MCF 10A (cell line): ENCODE measurements at places on chromosomes 13 and 19. TPM values are rescaled to one million over a fixed set of nuclear protein-coding genes. Genes with fewer than 3 reads are reported as not detected.

DNA sequence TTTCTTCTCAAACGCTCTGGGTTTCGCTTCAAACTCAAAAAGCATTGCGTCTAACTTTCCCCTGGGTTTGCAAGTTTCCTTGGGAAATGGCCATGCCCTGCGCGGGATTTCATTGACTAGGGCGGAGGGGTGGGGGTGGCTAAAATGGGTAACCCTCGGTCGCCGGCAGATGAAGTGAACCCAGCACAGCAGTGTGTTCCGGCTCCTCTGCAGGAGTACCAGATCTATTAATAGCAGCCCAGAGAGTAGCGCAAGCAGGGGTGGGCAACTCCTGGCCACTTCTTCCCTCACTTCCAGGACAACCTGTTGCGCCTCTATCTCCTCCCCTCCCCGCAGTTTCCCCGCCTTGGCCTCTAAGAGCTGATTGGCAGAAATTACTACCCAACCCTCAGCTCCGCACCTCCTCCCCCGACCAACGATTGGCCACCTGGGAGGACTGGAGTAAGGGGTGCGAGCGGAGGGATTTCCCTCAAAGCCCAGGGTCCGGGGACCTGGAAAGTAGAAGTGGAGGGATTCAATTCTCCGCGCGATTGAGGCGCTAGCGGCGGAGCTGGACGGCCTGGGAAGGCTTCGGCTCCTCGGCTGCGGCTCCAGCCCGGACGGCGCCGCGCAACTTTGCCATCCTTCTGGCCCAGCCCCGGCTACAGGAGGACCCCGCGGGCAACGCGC lies at the start of gene FREM2:
TSS of gene FREM2 (plus strand) at position 501 of the 669 bp plus-strand sequence. CDS start 268 bp downstream, outside the sequence.
- peak; percentile 73 for DNase-seq
- no peaks in the 10 kb centered on the region for H3K27me3 ChIP-seq
- H3K4me1 ChIP-seq, result peaks cover 7% of the 10 kb centered on the region
- no peaks in the 10 kb centered on the region for H3K36me3 ChIP-seq

- H3K4me3 ChIP-seq, result no peak overlapping the region
- H3K4me1 ChIP-seq, result no peaks in the 10 kb centered on the region
- no peaks in the 10 kb centered on the region for H3K27me3 ChIP-seq
- DNase-seq, result no peak
- H3K27ac ChIP-seq, result no peak overlapping the region
These were observed 81.8 kb upstream of the STARD13 start for GRCh38 chr13:33367171-33367895.

DNA sequence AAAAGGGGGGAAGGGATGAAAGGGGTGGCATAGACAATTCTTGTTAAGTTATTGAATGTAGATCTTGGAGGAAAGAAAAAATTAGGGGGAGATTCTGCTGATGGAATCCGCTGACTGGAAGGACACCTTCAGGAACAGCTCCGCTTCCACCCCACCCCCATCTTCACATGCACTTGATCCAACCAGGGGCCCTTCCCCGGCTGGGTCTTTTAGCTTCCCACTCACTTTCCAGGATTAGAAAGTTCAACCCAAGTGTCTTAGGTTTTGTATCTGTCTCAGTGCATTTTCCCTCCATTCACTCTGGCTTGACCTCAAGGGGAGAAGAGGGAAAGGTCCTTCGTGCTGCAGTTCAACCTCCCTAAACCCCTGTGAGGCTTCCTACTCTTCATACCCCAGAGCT lies 141.4 kb downstream of the IRS2 start:
- H3K4me3 ChIP-seq, result no peak overlapping the region
- H3K27ac ChIP-seq, result no peak overlapping the region
- DNase-seq, result no peak
- H3K36me3 ChIP-seq, result no peaks in the 10 kb centered on the region
- H3K4me1 ChIP-seq, result peaks cover 14% of the 10 kb centered on the region
- no peaks in the 10 kb centered on the region for H3K27me3 ChIP-seq

DNA sequence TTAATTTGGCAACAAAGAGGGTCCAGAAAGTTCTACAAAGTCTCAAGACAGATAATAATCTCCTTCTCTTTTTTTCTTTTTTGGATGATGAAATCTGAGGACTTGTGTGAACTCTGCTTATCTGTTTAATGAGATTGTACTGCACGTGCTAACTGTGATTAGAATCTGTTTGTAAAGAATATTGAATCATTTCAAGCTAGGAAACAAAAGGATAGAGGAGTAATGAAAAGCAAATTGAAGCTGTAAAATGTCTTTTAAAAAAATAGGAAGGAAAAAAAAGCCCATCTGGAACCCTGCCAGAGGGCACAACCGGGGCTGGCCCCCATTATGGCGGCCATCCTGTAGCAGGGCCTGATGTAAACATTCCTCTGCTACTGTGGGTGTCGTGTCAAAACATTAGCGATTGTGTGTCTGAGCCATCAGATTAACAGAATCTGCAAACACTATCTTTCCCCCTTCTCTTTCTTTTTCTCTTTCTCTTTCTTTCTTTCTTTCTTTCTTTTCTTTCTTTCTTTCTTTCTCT lies 83.0 kb downstream of the FLT1 start:
- H3K4me1 ChIP-seq, result no peaks in the 10 kb centered on the region
- H3K36me3 ChIP-seq, result no peaks in the 10 kb centered on the region
- no peak for DNase-seq
- H3K4me3 ChIP-seq, result no peak overlapping the region

- DNase-seq, result no peak
- no peaks in the 10 kb centered on the region for H3K27me3 ChIP-seq
- H3K4me3 ChIP-seq, result no peak overlapping the region
- H3K36me3 ChIP-seq, result no peaks in the 10 kb centered on the region
- H3K27ac ChIP-seq, result no peak overlapping the region
- peaks cover 23% of the 10 kb centered on the region for H3K4me1 ChIP-seq
These were observed 27.6 kb downstream of the ELL start for GRCh38 chr19:18494267-18494607.

ODAD3 gene
- total RNA-seq, result 0.30 TPM in 1 of 2 replicates, not detected in the other

DNA sequence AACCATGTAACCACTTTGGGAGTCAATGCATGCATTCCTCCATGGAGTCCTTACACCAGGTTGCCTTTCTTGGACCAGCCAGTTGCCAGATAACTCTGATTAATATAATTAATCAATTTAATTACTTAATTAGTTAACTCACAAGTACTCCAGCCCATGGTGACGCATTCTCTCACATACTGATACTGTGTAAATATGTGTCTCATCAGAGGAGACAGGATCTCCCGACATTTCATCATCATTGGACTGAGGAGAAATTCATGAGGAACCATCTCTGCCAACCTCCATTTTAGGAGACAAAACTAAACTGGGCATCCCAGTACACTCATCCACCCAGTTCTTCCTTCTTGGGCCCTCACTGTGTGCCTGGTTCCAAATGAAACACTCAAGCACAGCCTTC lies 6.5 kb upstream of the CASP14 start:
- H3K4me3 ChIP-seq, result no peak overlapping the region
- H3K36me3 ChIP-seq, result no peaks in the 10 kb centered on the region
- H3K27me3 ChIP-seq, result no peaks in the 10 kb centered on the region
- H3K4me1 ChIP-seq, result peaks cover 10% of the 10 kb centered on the region
- DNase-seq, result no peak

RNF17 gene
- not detected in 2 replicates for total RNA-seq

DNA sequence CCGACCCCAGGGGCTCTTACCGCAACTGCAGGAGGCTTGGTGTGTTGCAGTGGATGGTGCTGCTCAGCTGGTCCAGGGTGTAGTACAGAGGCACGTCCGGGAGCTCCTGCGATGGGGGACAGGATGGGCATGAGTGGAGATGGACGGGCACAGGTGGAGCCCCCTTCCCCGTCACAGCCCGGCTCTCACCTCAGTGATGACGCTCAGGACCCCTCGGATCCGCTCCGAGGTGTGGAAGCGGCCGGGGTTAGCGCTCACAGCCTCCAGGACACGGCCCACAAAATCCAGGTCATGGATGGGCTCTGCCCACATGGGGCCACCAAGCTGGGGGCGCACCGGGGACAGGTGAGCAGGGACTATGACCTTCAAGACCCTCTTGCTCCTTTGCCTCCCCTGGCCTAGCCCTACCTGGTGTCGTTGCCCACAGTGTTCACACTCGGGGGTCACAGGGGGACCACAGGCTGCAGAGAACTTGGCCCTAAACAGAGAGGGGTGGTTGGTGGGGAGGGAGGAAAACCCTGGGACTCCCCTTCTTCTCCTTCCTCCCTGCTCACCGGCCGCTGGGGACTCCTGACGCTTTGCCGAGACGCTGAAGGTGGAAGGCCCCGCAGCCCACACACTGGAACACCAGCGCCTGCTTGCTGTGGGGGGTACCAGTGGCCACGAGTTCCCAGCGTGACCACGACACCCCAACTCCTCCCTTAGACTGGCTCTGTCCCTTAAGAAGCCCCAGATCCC lies 6.9 kb upstream of the LYL1 start:
- H3K27ac ChIP-seq, result no peak overlapping the region
- DNase-seq, result no peak
- no peak overlapping the region for H3K4me3 ChIP-seq
- peaks cover 46% of the 10 kb centered on the region for H3K36me3 ChIP-seq

ZNF888 gene
- total RNA-seq, result 7.0 and 7.3 TPM in 2 replicates

DNA sequence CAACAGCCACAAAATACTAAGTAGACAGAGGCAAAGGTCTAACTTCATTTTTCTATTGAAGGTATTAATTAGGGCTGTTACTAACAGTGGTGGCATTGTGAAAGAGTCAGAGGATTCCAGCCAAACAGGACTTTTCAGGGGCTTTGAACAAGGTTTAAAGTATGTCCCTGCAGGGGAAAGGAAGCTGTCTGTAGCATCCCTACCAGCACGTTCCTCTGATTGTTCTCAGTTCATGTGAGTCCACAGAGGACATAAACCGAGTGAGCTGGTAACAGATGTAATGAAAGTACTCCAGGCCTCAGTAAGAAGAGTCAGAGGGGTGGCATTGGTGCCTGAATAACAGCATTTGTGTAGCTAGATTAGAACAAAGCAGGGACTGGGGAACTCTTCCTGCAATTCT lies 15.3 kb upstream of the SPATA13 start:
- no peaks in the 10 kb centered on the region for H3K36me3 ChIP-seq
- peaks cover 15% of the 10 kb centered on the region for H3K4me1 ChIP-seq
- H3K27ac ChIP-seq, result no peak overlapping the region

NKG7 gene
- total RNA-seq, result not detected in 2 replicates

- H3K4me1 ChIP-seq, result peaks cover 15% of the 10 kb centered on the region
- H3K36me3 ChIP-seq, result peaks cover 36% of the 10 kb centered on the region
- H3K4me3 ChIP-seq, result no peak overlapping the region
These were observed 24.5 kb downstream of the TMED1 start for GRCh38 chr19:10811391-10812111.

GRCh38 chr13:38758277-38758676 lies 71.4 kb downstream of the FREM2 start:
- no peak overlapping the region for H3K27ac ChIP-seq
- peaks cover 48% of the 10 kb centered on the region for H3K27me3 ChIP-seq
- no peaks in the 10 kb centered on the region for H3K36me3 ChIP-seq
- H3K4me3 ChIP-seq, result no peak overlapping the region

ELSPBP1 gene
- total RNA-seq, result not detected in 2 replicates

OR7A17 gene
- not detected in 2 replicates for total RNA-seq

- no peak overlapping the region for H3K27ac ChIP-seq
- H3K4me3 ChIP-seq, result no peak overlapping the region
- H3K4me1 ChIP-seq, result no peaks in the 10 kb centered on the region
- H3K36me3 ChIP-seq, result no peaks in the 10 kb centered on the region
- no peak for DNase-seq
These were observed 198.0 kb upstream of the HTR2A start for GRCh38 chr13:47094734-47095434.

SIGLECL1 gene
- total RNA-seq, result not detected in 2 replicates

GRCh38 chr19:51815043-51815442 lies 20.1 kb downstream of the FPR3 start:
- H3K36me3 ChIP-seq, result no peaks in the 10 kb centered on the region
- no peak overlapping the region for H3K27ac ChIP-seq
- H3K4me3 ChIP-seq, result no peak overlapping the region
- no peak for DNase-seq
- peaks cover 6% of the 10 kb centered on the region for H3K4me1 ChIP-seq
- H3K27me3 ChIP-seq, result no peaks in the 10 kb centered on the region

CGB5 gene
- not detected in 2 replicates for total RNA-seq

DNA sequence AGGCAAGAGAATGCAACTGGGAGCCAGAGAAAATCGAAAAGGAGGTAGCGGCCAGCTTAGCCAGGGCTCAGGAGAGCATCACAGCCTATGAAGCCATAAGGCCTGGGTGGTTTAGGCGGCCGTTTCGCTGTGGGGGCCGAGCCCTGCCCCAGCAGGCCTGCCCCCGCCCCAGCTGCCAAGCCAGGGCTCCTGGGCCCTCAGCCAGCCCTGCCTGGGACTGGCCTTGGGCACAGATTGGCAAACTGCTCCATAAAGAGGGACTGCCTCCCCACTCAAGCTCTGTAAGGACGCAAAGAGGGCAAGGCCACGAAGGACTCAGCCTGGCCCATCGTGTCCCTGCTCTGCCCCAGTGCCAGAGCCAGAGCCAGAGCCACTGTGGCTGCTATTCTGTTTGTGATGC lies 10.2 kb downstream of the ZNF653 start:
- DNase-seq, result no peak
- H3K27ac ChIP-seq, result peak overlapping the region; percentile 36
- H3K27me3 ChIP-seq, result no peaks in the 10 kb centered on the region
- no peak overlapping the region for H3K4me3 ChIP-seq
- H3K4me1 ChIP-seq, result no peaks in the 10 kb centered on the region

DNA sequence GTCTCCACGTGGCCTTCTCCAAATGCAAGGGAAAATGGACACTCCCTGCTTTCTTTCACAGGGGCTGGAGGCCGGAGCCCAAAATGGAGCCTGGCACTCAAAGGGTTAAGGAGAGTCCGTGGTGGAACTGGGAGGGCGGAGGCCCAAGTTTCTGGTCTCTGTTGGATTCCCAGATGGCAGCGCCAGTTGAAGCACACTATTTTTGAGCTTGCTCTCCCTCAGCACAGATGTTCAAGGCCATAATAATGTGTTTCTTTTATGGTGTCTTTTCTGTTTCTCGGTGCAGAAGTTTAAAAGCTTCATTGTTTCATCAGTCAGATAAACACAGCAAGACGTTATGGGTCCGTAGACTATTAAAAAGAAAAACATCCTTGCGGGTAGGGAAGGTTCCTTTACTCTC lies 67.6 kb downstream of the TNFRSF19 start:
- no peaks in the 10 kb centered on the region for H3K36me3 ChIP-seq
- no peak overlapping the region for H3K27ac ChIP-seq
- no peak overlapping the region for H3K4me3 ChIP-seq
- no peaks in the 10 kb centered on the region for H3K27me3 ChIP-seq
- no peaks in the 10 kb centered on the region for H3K4me1 ChIP-seq

GRCh38 chr19:2816641-2817040 lies 3.0 kb upstream of the ZNF554 start:
- H3K36me3 ChIP-seq, result peaks cover 6% of the 10 kb centered on the region
- DNase-seq, result no peak
- no peak overlapping the region for H3K4me3 ChIP-seq
- no peak overlapping the region for H3K27ac ChIP-seq
- no peaks in the 10 kb centered on the region for H3K27me3 ChIP-seq

- no peaks in the 10 kb centered on the region for H3K36me3 ChIP-seq
- no peak overlapping the region for H3K27ac ChIP-seq
- H3K27me3 ChIP-seq, result no peaks in the 10 kb centered on the region
- H3K4me3 ChIP-seq, result no peak overlapping the region
These were observed 5.5 kb upstream of the CACTIN start for GRCh38 chr19:3632098-3632497.

NACC1 gene
- total RNA-seq, result 55.9 and 67.3 TPM in 2 replicates

DNA sequence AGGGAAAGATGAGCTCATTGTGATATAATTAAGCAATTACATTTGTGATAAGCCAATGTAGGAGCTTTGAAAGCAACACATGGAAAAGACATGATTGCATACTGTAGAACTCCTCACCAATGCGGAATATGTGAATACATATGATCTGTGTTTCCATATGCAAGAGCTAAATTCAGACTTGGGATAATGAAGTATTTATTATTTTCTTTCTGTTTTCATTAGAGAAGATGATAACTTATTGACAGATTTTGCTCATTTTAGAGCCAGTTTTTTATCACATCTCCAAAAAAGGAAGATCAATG lies 14.2 kb downstream of the FAM124A start:
- H3K27ac ChIP-seq, result no peak overlapping the region
- no peaks in the 10 kb centered on the region for H3K36me3 ChIP-seq
- H3K27me3 ChIP-seq, result peaks cover 4% of the 10 kb centered on the region
- DNase-seq, result no peak
- H3K4me3 ChIP-seq, result no peak overlapping the region
- peaks cover 6% of the 10 kb centered on the region for H3K4me1 ChIP-seq
